Stimulated activated CD4-positive, alpha-beta T cell treated with anti-CD3 and anti-CD28 coated beads, TNF-alpha, amount 100 ng/mL, for 1 hour (primary cell): ENCODE measurements at places on chromosomes 4 and X.
A peak's percentile ranks its signal among the peaks of the same experiment; 100 is the strongest.

- no peak for DNase-seq
These were observed 176.4 kb upstream of the FMR1 start for GRCh38 chrX:147735364-147735763.

DNA sequence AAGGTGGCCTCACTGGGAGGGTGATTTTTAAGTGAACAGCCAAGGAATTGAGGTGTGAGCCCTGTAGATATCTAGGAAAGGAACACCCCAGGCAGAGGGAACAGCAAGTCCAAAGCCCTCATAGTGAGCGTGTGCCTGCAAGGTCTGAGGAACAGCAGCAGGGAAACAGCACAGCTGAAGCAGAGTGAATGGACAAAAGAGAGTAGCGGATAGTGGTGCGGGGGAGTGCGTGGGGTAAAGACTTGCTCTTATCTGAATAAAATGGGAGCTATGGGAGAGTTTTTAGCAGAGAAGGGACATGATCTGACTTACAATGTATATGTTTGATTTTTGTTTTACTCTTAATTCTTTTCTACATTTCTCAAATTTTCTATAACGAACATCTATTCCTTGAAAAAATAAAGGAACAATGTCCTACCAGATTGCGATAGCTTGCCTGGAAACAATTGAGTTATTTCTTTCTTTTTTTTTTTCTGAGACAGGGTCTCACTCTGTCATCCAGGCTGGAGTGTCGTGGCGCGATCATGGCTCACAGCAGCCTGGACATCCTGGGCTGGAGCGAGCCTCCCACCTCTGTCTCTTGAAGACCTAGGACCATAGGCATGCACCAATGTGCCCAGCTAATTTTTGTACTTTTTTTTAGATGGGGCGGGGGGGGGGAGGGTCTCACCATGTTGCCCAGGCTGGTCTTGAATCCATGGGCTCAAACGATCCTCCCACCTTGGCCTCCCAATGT lies 19.5 kb upstream of the HADH start:
- DNase-seq = no peak

- DNase-seq = no peak
These were observed 22.9 kb downstream of the XG start for GRCh38 chrX:2774776-2775175.

DNA sequence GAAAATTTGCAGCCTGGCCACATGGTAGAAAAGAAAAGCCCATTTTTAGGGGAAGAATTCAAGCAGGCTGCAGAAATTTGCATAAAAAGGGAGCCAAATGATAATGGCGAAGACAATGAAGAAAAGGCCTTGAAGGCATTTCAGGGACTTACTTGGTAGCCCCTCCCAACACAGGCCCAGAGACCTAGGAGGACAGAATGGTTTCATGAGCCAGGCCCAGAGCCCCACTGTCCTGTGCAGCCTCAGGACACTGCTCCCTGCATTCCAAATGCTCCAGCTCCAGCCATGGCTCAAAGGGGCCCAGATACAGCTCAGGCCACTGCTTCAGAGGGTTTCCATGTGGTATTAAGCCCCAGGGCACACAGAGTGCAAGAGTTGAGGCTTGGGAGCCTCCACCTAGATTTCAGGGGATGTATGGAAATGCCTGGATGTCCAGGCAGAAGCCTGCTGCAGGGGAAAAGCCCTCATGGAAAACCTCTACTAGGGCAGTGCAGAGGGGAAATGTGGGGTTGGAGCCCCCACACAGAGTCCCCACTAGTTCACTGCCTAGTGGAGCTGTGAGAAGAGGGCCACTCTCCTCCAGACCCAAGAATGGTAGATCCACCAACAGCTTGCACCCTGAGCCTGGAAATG lies 271.7 kb upstream of the KLF3 start:
- DNase-seq = no peak

DNA sequence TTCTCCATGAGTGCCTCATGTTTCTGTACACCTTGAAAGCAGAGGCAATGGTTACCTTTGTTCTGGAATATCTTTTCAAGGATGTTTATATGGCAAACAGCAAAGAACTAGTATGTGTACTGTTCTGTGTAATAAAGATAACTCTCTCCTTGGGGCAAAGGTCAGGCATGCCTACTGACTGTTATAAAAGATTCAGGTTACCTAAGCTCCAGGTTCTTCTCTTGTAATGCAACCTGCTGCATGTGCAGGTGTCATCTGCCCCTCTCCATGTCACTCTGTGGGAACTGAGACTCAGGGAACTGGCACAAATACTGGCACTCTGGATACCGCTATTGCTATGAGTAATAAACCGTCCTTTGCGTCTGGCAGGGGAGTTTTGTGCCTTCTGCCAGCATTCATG lies 5.4 kb upstream of the TRPC3 start:
- DNase-seq = no peak

GRCh38 chr4:555566-556275 lies 20.4 kb downstream of the TMEM271 start:
- DNase-seq = no peak

- DNase-seq = no peak
These were observed 2.5 kb upstream of the RS1 start for GRCh38 chrX:18674417-18674787.

- no peak for DNase-seq
These were observed 103.9 kb downstream of the IQCM start for GRCh38 chr4:149711593-149712365.

DNA sequence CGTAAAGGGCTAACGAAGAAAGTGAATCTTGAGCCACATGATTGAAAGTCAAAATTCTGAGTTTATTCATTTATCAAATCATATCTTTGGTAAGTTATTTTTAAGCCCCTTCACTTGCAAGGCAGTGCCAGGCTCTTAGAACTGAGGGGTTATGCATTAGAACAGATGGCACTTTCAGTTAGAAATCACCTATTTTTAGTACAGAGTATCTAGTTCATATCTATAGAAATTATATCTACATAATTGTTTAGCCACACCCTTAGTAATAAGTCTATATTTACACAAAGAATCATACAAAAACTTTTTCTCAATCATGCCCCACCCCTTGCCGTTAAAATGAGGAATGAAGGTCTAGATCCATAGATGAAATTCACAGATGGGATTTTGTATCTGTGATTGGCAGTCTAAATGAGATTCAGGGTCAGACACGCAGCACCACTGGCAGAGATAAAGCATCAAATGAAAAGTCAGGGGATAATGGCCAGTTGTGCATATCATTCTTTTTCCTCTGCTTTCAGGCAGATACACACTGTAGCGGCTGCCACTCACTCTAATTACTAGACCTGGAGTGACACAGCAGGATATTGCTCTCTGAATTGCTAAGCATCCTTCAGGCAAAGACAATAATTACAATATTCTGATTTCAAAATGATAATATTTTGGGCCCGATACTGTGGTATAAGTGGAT lies 440.5 kb downstream of the MAPK10 start:
- DNase-seq = no peak

DNA sequence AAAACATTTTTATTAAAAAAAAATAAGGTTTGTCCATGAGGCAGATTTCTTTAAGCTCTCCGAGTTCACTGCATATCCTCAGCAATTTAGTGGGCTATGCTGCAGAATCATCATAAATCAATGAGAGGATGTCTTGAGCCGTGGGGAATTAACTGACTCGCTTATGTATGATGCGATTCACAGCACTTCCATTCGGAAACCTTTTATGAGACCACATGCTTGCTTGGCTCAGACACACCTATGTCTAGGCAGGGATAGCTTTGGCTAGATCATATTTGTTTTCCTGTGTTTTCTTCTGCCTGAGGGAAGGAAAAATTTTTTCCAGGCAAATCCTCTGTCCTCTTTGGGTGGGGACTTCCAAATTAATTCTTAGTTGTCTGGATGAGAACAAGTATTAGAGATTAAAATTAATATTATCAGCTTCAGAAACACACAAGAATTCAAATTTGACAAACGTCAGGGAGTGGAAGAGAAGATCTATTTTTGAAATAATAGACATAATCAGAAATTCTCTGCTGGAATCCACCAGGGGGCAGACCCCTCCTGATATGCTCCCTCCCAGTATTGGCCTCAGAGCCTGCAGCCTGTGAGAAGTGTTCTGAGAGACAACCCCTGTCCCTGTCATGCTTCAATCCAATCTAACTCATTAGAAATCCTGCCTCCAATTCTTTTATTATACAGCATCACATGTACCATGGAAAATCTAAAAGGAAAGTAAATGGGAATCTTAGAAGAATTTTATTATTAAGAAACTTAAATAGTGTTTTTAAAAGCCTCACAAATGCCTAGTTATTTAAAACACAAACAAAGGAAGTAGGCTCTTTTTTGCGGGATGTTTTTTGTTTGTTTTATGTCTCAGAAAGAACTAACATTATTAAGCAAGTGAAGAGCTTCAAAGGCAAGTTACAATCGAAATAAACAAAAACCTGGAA lies 345.1 kb upstream of the TACR3 start:
- no peak for DNase-seq

DNA sequence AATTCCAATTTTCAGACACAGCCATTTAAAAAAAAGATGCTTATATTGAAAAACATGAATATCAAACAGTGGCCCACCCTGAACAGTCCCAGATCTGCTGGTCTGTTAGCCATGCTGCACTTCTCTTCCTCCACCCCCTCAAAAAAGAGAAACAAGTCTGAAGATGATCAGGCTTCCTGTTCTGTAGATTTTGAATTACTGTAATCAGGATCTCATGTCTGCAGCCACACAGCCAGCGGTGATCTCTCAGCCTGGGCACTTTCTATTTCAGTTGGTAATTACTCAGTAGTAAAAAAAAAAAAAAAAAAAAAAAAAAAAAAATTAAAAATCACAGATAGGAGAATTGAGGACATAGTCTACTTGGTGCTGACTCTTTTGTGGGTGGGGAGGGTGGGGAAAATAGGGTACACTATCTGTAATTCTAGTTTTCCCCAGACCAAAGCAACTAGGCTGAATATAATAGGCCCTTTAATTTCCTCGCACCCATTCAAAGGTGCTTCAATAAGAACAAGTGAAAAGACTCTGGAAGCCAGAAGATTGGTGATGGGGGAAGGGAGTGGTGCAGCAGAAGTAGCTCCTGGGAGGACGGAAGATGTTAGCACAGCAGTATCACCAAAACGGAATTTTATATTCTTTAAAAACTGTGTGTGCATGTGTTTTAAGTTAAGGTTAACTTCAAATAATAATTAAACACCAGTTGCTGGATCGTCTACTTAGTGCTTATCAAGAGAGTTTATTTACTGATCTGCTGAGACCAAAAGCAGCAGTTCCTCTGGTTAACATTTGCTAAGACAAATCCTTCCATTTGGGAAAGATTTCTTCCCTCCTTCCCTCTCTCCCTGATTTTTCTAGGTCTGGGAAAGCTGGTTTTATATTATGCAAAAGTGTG lies 47.0 kb downstream of the SPRY1 start:
- no peak for DNase-seq

DNA sequence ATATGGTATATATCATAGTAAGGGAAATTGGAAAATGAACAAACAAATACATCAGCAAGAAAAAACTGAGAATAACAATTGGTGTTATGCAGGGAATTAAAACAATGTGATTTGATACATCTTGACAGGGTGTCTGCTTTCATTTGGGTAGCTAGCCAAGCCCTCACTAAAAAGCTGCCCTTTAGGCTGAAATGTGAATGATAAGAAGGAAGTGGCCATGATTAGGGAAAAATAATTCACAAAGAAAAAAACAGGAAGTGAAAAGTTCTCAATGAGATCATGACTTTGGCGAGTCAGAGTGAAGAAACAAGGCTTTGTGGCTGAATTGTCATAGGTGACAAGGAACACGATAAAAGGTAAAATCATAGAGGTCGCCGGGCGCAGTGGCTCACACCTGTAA lies 675.8 kb upstream of the SLIT2 start:
- DNase-seq = no peak

GRCh38 chr4:163693211-163693610 lies 198.7 kb downstream of the TMA16 start:
- DNase-seq = no peak

GRCh38 chr4:174273930-174274329 lies 9.5 kb downstream of the FBXO8 start:
- DNase-seq = no peak

- DNase-seq = no peak
These were observed 702 bp downstream of the TSPAN5 start for GRCh38 chr4:98657531-98658286.

DNA sequence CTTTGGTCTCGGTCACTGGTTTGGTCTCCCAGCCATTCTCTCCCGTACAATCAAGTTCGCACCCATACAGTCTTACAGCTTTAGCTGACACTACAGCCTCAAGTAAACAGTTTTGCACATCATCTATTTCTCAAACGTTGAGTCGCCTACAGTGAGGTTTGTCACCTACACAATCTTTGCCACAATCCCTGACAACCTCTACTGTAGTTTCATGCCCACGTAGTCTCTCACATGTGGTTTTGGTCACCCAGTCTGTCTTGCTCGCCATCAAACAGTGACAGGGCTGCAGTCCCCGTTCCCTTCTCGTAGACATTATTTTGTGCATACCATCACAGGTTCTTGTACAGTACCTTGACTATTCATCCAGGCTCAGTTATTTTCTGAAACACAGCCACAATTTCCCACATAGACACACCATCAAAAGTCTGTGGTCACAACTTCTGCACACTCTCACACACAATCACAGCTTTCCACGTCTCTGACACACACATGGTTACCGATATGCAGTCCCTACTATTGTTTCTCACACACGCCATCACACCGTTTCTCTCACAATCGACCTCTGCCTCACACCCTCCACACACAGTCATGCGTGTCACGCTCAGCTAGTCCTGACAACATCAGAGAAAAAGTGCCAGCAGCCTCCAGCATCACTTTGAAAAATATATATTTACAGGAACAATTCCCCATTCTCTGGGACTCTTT lies 5.3 kb upstream of the CFP start:
- DNase-seq = no peak

DNA sequence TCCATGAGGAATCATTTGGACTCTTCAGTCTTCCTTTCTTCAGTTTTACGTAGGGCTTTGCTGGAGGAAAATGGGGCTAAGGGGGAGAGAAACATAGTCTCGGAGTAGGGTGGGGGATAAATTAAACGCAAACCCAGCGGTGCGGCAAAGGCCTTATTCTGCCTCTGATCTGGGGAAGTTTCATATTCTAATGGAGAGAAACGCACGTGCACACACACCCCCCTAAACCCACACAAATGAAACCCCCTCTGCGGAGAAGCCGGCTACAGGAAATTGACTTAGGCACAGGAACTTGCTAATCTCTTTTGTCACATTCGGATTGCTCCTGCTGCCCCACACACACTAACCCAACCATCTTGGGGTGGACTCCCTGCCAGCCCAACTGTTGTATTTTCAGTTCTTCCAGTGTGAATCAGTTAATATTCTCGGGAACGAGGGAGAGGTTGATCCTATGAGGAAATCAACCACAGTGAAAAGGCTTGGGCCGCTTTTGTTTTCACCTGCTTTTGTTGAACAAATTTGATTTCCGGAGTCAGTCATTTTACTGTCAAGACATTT lies at the start of gene RHOH:
Gene RHOH (plus strand): TSS at position 308 of the 558 bp plus-strand sequence. CDS start 46,356 bp downstream, outside the sequence.
- peak; percentile 61 for DNase-seq
